Chondrocyte (in vitro differentiated cells): ENCODE measurements at places on chromosomes 13 and 19.

DNA sequence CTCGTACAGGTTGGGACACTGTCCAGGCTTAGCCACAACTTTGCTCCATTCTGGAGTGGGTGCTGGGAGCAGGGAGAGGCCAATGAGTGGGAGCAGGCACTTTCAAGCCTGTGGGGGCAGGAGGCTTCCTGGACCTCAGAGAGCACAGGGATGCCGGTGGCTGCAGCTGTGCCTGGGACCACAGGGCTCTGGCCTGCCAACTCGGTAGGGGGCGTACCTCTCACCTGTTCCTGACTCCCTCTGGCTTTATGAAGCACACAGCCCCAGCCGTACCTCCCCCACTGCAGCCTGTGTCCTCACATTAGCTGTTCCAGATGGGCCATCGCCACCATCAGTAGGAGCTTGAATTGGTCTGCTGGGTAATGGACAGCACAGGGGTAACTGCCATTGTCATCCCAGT is 278.7 kb upstream of the KLHL1 start:
- DNase-seq: no peak

GRCh38 chr13:24264976-24265375 is 44.4 kb upstream of the C1QTNF9 start:
- no peak for DNase-seq

DNA sequence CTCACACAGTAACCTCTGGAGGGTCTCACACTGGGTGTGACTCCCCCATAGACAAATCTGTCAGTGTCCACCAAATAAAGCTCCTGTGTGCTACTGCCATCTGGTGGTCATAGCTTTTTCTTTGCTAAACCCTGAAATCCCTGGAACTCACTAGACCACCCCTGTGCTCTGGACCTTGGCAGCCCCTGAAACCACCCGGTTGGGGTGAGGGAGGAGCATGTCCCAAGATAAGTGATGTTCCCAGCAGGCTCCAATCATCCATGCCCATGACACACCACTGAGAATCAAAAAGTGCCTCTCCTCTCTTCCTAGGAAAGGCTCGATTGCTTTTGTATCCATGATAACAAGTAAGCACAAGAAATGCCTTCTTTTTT is 6.5 kb upstream of the HSD17B14 start:
- no peak for DNase-seq

- DNase-seq: no peak
These were observed 12.9 kb downstream of the TUBGCP3 start for GRCh38 chr13:112574834-112575613.

DNA sequence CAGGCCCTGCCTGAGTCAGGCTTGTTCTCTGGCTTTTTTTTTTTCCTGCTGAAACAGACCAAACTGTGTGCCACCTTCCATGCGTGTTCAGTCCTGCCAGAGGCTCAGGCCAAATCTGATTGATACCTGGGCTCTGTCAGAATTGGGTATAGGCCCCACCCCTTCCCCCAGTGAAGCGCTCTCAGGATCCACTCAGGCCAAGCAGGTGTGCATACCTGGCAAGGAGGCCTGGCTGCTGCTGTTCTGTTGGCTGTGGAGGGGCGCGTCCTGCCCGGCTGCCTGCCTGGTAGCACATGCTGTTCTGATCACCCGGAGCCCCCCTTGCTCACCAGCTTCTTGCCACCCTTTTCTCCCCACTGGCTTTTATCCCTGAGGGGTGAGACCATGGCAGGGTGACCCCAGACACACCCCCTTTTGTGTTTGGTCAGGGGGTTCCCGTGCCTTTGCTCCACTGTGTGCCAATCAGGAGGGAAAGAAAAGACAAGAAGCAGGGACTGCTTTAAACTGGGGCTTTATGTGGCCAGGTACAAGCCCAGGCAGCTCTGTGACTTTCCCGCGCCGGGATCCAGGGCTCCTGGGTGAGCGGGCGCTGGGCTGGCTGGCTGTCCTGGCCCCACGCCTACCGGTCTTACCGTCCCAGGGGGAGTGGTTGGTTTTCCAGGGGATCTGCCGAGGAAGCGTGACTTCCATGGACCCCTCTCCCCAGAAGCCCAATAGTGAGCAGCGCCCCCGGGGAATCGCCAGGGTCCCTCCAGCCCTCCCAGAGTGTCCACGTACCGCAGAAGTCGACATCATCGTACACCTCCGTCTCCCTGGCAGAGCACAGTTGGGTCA is 12.7 kb downstream of the PRAM1 start:
- no peak for DNase-seq

- no peak for DNase-seq
These were observed 73.5 kb upstream of the GJB6 start for GRCh38 chr13:20305587-20305986.

- no peak for DNase-seq
These were observed 9.0 kb downstream of the SIGLEC5 start for GRCh38 chr19:51621178-51621577.

- no peak for DNase-seq
These were observed 9.8 kb downstream of the MEDAG start for GRCh38 chr13:30915691-30916541.

DNA sequence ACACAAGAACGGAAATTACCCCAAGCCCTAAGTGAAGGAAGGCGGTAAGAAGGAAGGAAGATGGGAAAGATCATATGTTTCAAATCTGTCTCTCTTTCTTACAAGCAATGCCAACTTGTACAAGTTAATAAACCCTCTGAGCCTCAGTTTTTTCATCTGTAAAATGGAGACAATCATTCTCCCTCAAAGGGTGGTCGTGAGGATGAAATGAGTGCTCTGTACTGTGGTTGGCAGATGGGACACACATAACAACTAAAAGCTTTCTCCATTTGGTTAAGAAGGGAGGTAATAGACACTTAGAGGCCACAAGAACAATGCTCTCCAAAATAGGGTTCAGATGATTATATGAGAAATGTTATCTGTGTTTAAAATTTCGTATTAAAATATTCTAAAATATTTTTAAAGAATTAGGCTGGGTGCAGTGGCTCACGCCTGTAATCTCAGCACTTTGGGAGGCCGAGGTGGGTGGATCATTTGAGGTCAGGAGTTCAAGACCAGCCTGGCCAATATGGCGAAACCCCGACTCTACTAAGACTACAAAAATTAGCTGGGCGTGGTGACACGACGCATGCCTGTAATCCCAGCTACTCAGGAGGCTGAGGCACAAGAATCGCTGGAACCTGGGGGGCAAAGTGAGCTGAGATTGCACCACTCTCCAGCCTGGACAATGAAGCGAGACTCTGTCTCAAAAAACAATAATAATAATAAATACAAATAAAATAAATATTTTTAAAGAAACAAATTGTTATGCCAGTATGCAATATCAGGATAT is 89.7 kb downstream of the STARD13 start:
- DNase-seq: no peak

- peak; percentile 68 for DNase-seq
These were observed 55.9 kb downstream of the RASA3 start for GRCh38 chr13:114076329-114077090.

DNA sequence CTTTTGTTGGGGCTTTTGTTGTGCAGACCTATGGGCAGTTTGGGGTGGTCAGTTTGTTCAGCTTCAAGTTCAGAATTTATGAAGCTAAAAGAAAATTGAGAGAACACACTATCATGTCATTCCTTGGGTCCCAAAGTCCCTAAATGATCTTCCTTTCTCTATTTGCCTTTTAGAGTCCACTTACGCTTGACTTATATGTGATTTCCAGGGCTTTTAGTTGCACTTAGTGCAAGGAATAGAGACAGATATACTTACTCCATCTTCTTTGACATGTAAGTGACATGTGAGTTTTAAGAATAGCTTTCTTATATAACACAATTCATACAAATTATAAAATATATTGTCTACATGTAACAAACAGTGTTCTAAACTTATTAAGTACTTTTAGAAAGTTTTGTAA is 660.1 kb upstream of the SLITRK1 start:
- DNase-seq: no peak

GRCh38 chr13:37023871-37024270 is 23.3 kb downstream of the EXOSC8 start:
- DNase-seq: no peak

DNA sequence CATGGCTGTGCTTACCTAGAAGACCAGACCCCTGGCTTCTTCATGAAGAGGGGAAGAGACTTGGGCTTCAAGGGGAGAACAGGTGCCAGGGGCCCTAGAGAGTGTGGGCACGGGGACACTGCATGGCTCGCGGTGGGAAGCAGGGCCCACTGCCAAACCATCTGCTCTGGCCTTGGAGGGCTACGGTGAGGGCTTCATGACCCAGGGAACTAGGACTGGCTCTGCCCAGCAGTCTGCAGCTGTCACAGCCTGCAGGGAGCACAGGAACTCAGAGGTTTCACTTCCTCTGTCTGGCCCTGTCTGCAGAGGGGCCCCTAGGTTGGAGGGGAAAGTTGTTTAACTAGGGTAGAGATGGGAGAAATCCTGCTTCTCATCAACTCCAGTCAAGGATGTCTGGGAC is 4.3 kb downstream of the ERCC1 start:
- DNase-seq: no peak

- DNase-seq: no peak
These were observed 755.1 kb downstream of the PCDH9 start for GRCh38 chr13:66475061-66475460.

- DNase-seq: peak; percentile 56
These were observed 41.9 kb downstream of the ADPRHL1 start for GRCh38 chr13:113411216-113412023.

DNA sequence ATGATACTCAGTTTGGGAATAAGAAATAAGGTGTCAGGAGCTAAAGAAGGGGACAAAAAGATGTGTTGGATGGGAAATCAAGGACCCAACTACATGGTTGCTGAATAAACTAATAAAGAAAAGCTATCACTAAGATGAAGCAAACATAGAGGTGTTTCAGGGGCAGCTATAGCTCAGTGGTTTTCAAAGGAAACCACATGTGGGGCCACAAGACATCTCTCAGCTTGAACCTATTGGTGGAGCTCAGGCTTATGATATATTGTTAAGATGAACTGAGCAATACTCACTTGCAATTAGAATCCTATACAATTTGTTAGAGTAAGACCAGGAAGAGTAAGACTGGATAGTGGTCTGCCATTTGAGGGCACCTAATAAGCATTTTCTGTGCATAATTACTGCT is 45.1 kb upstream of the SPRY2 start:
- DNase-seq: no peak

DNA sequence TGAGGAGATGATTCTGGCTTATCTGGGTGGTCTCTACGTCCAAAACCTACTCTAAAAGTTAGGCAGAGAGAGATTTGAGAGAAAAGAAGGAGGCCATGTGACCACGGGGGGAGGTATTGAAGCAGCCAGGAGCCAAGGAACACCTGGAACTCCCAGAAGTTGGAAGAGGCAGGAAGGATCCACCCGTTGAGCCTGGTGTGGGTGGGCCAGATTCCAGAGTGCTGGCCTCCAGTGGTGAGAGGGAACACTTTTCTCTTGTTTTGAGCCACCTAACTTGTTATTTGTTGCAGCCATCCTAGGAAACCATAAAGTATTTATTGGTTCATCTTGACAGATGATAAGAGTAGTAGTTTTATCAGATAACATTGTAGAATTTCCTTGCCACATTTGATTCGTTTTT is 396.9 kb downstream of the MYO16 start:
- DNase-seq: no peak

DNA sequence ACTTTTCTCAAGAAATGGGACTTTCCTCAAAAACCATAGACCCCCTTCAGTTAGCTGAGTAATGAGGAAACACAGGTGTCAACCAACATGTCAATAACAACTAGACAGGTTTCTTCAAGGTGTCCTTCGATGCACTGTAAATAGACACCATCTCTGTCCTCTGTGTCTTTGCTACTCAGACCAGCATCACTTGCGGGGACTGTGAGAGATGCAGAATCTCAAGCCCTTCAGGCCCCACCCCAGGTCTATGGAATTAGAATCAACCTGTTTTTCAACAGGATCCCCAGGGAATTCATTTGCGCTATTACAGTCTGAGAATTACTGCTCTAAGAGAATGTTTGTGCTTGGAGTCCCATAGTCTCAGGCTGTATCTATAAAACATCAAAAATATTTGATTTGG is 469.9 kb downstream of the COG6 start:
- DNase-seq: no peak

DNA sequence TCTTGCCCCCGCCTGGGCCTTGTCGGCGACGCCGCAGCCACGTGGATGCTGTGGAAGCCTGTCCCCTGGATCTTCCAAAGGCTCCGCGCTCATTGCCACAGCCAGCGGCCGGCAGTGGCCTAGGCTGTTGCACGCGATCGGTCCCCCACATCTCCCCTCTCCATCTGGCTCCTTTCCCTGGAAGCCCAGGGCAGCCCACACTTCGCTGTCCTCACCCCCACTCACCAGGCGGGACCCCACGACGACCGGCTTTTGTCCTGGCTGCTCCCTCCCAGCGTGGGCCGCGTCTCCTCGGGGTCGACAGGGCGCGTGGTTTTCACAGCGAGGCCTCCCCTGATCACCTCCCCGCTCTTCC is 605 bp upstream of the TEX30 start:
- no peak for DNase-seq

DNA sequence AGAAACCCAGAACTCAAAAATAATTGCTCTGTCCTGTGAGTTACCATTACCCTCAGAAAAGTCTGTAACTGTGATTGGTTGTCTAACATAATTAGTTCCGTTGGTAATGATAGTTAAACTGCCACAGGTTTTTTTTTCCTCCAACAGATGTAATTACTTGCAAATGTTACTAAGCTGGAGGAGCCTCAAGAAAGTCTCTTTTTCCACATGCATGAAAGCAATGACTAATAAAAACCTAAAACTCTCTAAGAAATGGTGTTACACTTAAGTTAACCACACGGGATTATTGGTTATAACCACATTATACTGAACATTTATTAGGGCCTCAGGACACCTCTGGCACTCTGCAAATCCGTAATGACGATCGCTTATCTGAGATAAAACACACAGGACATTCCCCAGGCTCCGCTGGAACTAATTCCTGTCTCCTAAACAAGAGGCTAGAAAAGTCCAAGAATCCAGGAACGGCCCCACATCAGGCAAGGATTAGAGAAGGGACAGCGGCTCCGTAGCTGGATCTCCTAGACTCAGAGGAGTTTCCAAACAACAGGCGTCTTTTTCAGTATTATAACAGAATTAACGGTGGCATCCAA is 753 bp downstream of the ZNF235 start:
- DNase-seq: no peak

DNA sequence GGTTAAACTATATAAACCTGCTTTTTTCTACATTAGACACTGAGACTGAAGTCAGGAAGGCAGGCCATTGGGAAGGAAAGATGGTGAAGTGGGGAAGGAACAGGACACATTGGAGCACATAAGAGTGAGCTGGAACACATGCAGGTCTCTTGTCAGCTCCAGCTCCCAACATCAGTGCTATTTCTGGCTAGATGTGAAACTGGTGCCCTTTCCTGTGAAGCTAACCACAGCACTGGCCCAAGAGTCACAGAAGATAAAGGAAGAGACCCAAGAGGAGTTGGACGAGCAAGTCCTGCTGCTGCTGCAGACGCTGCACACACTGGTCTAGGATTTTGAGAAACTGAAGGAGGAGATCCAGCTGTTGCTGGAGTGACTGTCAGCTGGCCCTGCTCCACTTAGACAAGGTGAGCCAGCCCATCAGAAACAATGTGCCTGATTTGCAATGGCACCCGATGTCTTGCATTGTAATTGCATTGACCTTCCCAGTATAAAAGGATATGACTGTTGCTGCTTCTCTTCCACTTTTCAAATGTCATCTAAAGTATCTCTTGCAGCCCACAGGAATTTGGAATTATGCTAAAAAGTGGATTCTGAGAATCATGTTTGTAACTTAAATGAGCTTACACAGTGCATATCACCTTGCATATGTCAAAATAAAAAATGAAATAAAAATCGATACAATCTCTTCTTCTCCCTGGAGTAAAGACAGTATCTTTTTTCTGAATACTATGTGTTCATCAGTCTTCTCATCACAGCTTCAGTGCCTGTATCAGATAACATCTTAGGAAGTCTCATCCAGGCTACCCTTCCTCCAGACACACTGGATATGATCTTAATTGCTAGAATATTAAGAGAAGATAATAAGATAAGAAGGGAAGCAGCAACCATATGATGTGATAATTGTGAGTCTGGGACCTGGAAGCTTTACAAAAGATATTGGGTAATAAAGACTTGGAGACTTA is 230.7 kb upstream of the SPRY2 start:
- DNase-seq: peak; percentile 30
